ENCODE measurements at places on chromosomes 11 and 22.
A peak's percentile ranks its signal among the peaks of the same experiment; 100 is the strongest.

- no peak for DNase-seq
Observed at GRCh38 chr11:110314366-110315095, 18.1 kb upstream of the RDX start.

DNA sequence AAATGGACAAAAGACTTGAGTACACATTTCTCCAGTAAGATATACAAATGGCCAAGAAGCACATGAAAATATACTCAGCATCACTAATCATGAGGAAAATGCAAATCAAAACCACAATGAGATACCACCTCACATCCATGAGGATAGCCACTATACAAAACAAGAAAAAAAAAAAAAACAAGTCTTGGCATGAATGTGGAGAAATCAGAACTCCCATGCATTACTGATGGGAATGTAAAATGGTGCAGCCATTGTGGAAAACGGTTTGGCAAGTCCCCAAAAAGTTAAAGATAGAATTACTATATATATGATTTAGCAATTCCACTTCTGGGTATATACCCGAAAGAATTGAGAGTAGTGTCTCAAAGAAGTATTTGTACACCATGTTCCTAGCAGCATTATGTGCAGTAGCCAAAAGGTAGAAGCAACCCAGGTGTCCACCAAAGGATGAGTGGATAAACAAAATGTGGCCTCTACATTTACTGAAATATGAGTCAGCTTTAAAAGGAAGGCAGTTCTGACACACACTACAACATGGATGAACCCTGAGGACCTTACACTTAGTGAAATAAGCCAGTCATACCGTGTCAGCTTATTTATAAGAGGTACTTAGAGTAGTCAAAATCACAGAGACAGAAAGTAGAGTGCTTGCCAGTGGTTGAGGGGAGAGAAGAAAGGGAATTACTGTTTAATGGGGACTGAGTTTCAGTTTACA is 146.3 kb downstream of the WNT7B start:
- peak; percentile 21 for DNase-seq

GRCh38 chr22:48414651-48415050 is 1413.0 kb downstream of the BRD1 start:
- no peak for DNase-seq

GRCh38 chr11:131449036-131450019 is 78.9 kb downstream of the NTM start:
- DNase-seq: no peak

DNA sequence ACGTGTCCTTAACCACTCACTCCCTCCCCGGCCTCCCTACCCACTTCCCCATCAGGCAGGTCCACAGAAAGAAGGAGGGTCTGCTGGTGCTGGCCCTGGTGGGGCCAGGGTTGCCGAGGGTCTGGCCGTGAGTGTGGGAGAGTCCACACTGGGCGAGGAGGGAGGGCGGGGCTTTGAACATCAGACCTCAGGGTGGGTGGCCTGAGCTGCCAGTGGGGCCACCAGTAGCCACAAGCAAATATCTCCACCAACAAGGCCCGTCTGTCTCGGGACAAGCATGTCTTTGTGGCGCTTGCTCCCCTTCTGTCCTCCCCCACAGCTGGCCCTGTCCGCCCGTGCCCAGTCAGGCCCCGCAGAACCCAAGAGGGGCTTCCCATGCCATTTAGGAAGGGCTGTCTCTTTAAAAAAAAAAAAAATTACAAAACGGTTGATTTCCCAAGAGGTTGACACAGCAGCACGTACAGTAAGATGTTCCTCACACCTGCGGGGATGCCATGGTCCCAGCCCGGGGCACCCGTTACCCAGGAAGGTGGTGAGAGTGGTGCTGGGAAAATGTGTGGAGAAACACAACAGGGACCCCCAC is 17.7 kb upstream of the TALDO1 start:
- DNase-seq: no peak

DNA sequence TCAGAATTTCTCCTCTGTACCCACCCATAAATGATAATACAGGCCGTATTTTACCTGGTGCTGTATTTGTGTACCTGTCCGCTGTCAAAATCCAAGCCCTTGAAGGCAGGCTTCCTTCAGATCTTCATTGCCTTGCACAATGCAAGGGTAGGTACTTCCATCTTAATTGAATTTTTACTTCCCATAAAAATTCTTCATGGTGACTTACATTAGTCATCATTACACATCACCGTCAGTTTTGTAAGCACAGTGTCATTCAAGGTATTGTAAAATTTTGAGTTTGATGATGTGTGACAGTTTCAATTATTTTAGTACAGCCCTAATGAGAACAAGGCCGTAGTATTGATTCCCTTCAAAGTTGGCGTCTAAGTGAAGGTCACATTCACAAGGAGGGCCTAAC is 770 bp upstream of the TSG101 start:
- DNase-seq: peak; percentile 3

DNA sequence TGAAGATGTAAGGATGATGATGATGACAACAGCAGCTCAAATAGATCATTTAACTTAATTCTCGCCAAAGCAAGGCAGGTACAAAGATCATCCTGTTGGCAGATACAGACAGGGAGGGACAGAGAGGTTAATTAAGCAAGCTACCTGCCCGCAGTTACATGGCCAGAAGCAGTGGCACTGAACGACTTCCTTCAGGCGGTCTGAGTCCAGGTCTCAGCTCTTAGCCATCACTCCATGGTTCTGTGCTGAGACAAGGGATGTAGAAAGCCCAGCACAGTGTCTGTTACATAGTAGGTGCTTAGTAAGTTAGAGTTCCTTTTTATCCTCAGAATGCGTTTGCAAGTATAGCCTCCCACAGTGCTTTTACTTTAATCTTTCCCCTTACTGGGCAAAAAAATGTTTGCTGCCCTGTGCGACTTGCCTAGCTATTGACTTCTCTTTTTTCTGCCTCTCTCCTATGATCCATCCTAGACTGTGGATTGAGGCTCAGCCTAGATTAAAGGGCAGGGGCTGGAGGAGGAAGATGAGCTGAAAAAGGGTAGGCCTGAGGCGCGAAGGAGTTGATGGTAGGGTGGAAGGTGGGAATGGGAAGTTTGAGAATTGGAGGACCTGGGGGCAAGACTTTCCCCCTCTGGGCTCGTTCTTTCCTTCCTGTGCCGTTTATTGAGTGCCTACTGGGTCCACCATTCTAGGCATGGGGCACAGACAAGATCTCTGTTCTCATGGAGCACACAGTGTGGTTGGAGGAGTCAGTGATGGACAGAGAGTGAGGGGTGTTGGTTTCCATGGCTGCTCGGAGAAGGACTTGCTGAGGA is 108.2 kb upstream of the OR4B1 start:
- DNase-seq: no peak

- no peak for DNase-seq
Observed at GRCh38 chr11:92387859-92388258, 163.2 kb downstream of the FAT3 start.

- no peak for DNase-seq
Observed at GRCh38 chr11:6482441-6482840, 1.1 kb downstream of the TIMM10B start.

DNA sequence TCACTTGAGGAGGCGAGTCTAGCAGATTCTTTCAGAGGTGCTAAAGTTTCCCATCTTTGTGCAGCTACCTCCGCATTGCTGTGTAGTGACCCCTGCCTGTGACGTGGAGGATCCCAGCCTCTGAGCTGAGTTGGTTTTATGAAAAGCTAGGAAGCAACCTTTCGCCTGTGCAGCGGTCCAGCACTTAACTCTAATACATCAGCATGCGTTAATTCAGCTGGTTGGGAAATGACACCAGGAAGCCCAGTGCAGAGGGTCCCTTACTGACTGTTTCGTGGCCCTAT is 8.9 kb upstream of the SAMM50 start:
- no peak for DNase-seq

- DNase-seq: no peak
Observed at GRCh38 chr22:38564669-38565068, 5.3 kb downstream of the DMC1 start.

GRCh38 chr11:124085583-124085982 is 29.7 kb upstream of the VWA5A start:
- DNase-seq: no peak

DNA sequence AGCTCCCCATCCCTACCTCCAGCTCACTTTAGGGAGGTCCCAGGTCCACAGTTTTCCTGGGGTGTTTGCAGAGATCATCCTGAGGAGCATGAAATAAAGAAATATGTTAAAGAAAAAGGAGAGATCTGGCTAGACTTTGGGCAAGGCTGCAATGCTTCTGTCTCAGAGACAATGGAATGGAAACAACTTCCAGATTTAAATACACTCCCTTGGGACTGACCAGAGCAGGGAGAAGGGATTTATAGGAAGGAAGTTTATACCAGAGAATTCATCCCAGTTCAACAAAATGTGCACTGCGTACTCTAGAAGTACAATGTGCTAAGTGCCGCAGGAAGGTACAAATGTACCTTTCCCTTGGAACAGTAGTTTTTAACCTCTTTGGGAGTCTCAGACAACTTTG is 40.4 kb downstream of the ETS1 start:
- no peak for DNase-seq

GRCh38 chr11:57360991-57361390 is 20.0 kb downstream of the PRG3 start:
- no peak for DNase-seq

- DNase-seq: no peak
Observed at GRCh38 chr11:61861634-61862033, 29.7 kb downstream of the FADS3 start.

DNA sequence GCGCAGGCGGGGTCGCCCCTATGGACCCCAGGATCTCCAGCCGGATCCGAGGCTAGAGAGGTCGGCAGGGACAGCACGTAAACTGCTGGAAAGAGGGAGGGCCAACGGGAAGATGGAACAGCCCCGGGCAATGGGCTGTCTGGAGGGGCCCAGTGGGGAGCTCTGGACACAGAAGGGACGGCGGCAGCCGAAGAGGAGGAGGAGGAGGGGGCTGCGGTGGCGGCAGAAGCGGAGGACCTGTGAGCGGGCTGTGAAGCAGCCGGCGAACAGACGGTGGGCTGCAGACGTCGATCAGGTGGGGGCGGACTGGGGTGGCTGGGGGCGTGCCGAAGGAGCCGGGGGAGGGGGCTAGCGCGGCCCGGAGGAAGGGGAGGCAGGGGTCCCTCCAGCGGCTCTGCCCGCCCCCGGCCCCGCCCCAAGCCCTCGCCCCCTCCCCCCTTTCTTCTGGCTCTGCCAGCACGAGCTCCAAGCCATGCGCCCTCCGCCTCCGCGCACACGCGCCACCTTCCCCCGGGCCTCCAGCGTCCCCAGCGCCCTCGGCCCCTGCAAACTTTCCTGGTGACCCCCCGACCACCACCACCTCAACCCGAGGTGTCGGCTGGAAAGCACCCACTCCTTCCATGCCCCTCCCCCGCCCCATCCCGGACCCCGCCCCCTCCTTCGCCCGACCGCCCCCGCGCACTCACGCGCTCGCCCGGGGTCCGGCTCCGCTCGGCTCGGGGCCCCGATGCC is 432 bp downstream of the TNKS1BP1 start:
- DNase-seq: no peak

DNA sequence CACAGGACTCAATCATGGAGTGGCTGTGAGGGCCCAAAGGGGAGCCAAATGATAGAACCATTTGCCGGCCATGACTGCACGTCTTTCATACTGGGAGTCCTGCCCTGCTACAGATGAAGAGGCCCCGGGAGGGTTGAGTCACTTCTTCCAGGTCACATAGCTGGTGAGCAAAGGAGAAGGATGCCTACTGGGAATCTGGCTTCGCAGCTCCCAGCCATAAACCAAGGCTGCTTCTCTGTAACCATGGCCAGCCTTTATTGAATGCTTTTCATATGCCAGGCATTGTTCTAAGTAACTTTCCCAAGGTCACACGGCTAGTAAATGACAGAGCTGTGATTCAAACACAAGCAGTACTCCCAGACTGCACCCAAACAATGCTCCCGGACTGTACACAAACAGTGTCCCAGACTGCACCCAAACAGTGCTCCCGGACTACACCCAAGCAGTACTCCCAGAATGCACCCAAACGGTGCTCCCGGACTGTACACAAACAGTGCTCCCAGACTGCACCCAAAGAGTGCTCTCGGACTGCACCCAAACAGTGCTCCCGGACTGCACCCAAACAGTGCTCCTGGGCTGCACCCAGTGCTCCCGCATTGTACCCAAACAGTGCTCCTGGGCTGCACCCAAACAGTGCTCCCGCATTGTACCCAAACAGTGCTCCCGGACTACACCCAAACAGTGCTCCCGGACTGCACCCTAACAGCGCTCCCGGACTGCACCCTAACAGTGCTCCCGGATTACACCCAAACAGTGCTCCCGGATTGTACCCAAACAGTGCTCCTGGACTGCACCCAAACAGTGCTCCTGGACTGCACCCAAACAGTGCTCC is 89.8 kb downstream of the FBXO7 start:
- no peak for DNase-seq

- no peak for DNase-seq
Observed at GRCh38 chr11:116506263-116506825, 266.4 kb downstream of the BUD13 start.

- DNase-seq: no peak
Observed at GRCh38 chr11:18455686-18456372, at the start of gene LDHAL6A. Gene LDHAL6A, plus strand, starts transcription at chr11:18455856. Its CDS starts 825 bp downstream, at chr11:18456681.

GRCh38 chr11:35654711-35655110 is 7.9 kb upstream of the TRIM44 start:
- no peak for DNase-seq

DNA sequence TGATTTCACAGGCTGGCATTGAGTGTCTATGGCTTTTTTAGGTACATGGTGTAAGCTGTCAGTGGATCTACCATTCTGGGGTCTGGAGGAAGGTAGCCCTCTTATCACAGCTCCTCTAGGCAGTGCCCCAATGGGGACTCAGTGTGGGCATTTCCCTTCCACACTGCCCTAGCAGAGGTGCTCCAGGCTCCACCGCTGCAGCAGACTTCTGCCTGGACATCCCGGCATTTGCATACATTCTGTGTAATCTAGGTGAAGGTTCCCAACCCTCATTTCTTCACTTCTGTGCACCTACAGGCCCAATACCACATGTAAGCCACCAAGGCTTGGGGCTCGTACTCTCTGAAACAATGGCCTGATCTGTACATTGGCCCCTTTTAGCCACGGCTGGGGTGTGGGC is 78.3 kb downstream of the RNF169 start:
- DNase-seq: no peak

- peak; percentile 1 for DNase-seq
Observed at GRCh38 chr22:47376901-47377505, 614.6 kb downstream of the TBC1D22A start.

- DNase-seq: no peak
Observed at GRCh38 chr11:63612181-63612580, 2.1 kb downstream of the PLAAT3 start.

DNA sequence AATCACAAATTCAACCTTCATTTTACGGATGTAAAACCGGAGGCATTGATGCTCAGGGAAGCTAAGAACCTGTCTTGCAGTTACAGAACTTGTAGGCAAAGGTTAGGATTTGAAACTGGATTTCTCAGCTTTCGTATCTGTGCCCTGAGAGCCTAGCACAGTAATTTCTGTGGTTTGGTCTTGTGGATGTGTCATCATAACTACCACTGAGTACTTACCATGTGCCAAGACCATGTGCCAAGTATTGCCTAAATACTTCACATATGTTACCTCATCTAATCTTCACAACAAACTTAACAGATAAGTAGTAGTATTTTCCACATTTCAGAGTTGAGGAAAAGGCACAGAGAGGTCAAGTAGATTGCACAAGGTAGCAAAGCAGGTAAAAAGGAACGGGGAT is 140.7 kb downstream of the NXPE2 start:
- no peak for DNase-seq

- no peak for DNase-seq
Observed at GRCh38 chr11:126589492-126589803, 234.0 kb downstream of the ST3GAL4 start.

GRCh38 chr11:134920851-134921608 is 509.0 kb upstream of the B3GAT1 start:
- no peak for DNase-seq

Measured in SW 1271 (cell line).